ENCODE measurements at places on chromosomes 12 and 14.

DNA sequence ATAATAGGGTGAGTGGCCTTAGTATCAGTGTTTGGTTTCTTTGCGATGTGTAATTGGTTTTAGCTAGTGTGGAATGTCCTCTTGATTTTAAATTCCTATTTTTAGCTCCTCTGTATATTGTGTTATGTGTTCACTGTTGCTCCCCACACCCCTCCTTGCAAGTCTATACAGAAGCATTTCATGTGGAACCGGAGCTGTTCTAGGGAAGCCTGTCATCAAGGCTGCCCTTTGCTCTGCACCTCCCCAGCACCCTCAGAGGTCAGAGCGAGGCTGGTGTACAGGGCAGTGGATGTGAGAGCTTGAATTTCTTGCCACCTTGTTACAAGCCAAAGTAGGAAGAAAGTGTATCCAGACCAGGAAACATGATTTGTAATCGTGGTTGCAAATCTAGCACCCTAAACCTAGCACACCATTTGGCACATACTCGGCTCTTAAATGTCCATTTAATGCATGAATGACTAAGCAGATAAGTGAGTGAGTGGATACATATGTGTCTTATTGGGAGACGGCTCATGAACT, 376.8 kb downstream of the RGS6 start:
- DNase-seq: no peak

GRCh38 chr12:128534906-128535305, 267.9 kb downstream of the TMEM132C start:
- DNase-seq: no peak

DNA sequence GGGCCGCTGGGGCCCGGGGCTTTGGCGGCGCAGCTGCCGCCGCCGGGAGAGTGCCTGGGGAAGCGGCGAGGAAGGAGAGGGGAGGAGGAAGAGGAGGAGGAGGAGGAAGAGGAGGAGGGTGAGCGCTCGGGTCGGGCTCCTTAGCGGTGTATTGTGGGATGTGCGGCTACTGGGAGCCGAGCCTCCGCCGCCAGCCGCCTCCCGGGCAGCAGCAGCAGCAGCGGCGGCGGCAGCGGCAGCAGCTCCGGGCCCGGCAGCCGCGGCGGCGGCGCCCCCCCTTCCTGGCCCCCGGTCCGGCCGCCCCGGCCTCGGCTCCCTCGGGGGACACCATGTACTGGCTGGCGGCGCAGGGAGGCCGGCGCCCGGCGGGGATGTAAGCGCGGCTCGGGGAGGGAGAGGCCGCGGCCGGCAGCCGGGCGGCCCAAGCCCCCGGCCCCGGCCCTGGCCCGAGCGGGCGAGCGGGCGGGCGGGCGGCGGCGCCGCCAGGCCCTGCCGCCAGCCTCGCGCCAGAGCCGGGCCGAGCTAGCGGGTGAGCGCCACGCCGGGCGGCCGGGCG, at the start of gene SETD1B:
SETD1B (plus strand) TSS at position 149 of the 556 bp plus-strand sequence. CDS start 729 bp downstream, outside the sequence.
- DNase-seq: no peak

DNA sequence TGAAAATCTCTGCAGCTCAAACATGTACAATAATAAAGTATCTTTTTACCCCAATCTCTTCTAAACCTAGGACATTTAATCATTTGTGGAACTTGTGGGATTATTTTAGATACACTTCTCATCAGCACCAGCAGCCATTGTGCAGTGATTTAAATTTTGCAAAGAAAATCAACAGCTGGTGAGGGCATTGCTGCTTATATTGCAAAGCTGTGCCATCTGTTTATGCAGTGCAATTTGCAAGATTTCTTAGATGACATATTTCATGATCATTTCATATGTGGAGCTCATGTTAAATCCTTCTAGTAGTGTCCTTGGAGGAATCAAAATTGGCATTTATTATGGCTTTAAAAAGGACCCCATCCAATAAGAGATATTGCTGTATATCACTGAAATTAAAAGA, 320.7 kb downstream of the BTG1 start:
- DNase-seq: no peak

- DNase-seq: no peak
These were observed 36.0 kb downstream of the TC2N start for GRCh38 chr14:91831337-91831736.

Measured in H9 (cell line).